Spinal cord (tissue), 10 donors: ENCODE measurements at places on chromosomes 11 and 22. TPM values are rescaled to one million over a fixed set of nuclear protein-coding genes. Genes with fewer than 3 reads are reported as not detected.

The LRRC4C gene
- polyA plus RNA-seq: 44.3 TPM

The KRTAP5-1 gene
- polyA plus RNA-seq: 5.7 TPM

The SLCO2B1 gene
- polyA plus RNA-seq: 61.0 TPM

The RABL2B gene
- 64.0 TPM for polyA plus RNA-seq

The FZD4 gene
- polyA plus RNA-seq: 6.6 TPM

The GP1BB gene
- polyA plus RNA-seq: 39.8 TPM

The TRAPPC4 gene
- 108 TPM for polyA plus RNA-seq

The CNIH2 gene
- polyA plus RNA-seq: 256 TPM

The MICAL2 gene
- 15.8 TPM for polyA plus RNA-seq

The OR51B5 gene
- polyA plus RNA-seq: not detected

The CSNK2A3 gene
- 3.5 TPM for polyA plus RNA-seq

The SHANK2 gene
- polyA plus RNA-seq: 36.4 TPM

The CWC15 gene
- 106 TPM for polyA plus RNA-seq

The LGR4 gene
- 47.3 TPM for polyA plus RNA-seq

The NLRP10 gene
- not detected for polyA plus RNA-seq

The PATE2 gene
- polyA plus RNA-seq: 0.23 TPM

The PRR5L gene
- 28.4 TPM for polyA plus RNA-seq

The MYRF gene
- 112 TPM for polyA plus RNA-seq

The RTCB gene
- polyA plus RNA-seq: 70.2 TPM

The CCDC134 gene
- 5.8 TPM for polyA plus RNA-seq

The CD6 gene
- polyA plus RNA-seq: 5.0 TPM

The RFPL1 gene
- 6.3 TPM for polyA plus RNA-seq
